ENCODE measurements at places on chromosomes 2 and 18.

GRCh38 chr2:201215963-201216362 lies 33.0 kb downstream of the CASP10 start:
- DNase-seq: no peak

- no peak for DNase-seq
These were observed 58.7 kb upstream of the RALBP1 start for GRCh38 chr18:9416563-9417072.

DNA sequence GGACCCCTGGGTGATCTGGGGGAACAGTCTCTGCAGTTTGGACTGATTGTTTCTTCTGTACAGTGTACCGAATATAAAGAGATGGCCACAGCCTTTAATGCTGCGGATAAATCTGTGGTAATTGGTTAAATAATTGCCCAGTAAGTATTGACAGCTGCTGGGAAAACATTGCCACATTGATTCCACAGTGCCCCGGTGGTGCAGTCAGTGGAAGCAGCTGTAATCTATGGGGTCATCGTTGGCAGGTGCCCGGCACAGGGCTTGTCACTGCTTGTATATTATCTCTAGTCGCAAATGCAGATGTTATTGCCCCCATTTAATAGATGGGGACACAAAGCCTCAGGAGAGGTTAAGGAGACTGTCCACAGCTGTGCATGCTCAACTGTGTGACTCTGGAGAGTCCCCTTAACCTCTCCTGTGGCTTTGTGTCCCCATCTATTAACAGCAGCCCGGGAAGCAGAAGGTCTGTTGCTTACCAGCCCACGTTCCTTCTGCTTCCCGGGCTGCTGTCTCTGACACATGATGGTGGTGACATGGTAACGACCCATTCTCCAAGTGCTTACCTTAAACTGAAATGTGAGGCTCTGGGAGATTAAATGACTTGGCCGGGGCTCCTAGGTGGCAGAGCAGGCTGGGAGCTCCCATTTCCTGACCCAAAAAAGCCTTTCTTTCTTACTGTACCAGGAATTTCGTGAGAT lies 76.9 kb downstream of the NCK2 start:
- no peak for DNase-seq

DNA sequence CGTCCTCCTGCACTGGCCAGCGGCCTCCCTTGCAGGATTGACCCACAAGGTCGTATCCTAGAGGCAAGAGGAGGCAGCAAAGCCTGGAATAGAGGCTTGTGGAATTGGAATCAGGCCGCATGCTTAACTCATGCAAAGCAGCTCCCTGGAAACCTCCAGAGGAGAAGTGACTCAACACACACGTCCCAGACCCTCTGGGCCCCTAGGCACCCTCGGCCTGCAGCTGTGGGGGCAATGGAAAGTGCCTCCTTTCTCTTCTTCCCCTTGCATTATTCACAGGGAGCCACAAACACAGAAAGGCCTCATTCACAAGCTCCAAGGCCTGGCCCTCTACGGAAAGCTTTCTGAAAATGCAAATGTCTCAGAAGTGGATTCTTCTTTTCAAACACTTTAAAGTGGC lies 19.6 kb downstream of the SPATA3 start:
- DNase-seq: no peak

GRCh38 chr18:50659091-50660003 lies 99.5 kb downstream of the MAPK4 start:
- DNase-seq: peak; percentile 38

GRCh38 chr2:205425102-205425501 lies 257.2 kb upstream of the NRP2 start:
- DNase-seq: no peak

DNA sequence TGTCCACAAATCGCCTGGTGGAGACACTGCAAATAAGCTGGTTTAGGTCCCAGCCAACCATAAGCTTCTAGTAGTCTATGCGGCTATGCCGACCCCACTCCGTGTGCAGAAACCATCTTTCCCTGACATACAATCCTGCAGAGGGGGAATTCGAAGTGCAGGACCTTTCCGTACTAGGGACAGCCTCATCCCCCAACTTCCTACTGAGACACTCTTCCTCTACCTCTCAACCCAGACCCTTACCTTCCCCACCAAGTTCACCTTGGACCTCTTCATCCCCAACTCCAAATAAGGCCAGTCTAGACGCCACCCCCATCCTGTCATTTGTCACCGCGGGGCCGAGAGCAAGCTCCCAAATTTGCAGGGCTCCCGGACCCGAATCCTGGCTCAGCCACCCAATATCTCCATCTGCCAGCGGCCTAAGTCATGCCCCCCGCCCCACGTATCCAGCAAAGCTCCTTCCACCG lies 496 bp downstream of the SUCLG1 start:
- peak; percentile 35 for DNase-seq

- DNase-seq: no peak
These were observed 51.3 kb upstream of the SLC1A4 start for GRCh38 chr2:64937687-64938491.

DNA sequence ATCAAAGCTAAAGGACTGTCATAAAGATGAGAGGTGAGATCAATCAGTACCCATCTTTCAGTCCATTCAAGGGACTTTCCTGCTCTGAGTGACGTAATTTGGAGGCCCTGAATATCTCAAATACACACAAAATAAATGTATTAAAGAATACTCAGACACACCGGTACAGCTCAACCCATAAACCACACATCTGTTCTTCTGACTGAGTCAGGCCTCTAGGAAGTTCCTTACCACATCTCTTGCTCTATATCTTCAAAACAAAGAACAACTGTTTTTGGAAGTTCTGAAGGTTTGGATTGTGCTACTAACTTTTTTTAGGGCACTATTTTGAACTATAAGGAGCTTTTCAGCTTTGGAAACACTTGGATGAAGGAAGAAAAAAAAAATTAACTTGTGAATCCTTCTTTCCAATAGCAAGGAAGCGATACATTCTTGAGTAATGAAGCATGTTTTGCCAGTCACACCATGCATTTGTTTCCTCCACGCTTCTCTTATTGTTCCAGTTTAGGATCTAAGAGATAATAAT lies 866.5 kb upstream of the VRK2 start:
- no peak for DNase-seq

DNA sequence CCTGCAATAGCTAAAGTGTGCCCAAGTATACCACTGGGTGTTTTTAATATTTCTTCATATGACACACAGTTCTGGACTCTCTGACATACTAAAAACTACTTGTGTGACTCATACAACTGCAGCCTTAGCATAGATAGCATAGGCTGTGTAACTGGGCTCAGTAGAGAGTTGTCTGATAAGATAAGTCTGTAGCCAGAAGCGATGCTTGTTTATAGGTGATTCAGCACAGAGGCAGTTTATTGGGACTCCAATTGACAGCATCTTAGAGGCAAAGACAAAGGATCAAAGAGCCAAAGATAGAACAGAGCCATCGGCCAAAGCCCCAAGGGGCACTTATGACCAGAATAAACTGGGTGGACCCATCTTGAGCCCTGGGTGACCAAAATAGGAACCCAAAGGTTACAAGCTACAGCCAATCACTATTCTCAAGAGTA lies 42.3 kb downstream of the AAK1 start:
- DNase-seq: no peak

- DNase-seq: peak; percentile 56
These were observed 86.9 kb downstream of the LTBP1 start for GRCh38 chr2:33033606-33034081.

GRCh38 chr2:17962876-17963275 lies 84.4 kb downstream of the KCNS3 start:
- peak; percentile 58 for DNase-seq

- DNase-seq: no peak
These were observed 69.3 kb downstream of the ALPK2 start for GRCh38 chr18:58559427-58560186.

GRCh38 chr2:14756981-14757657 lies 124.6 kb downstream of the LRATD1 start:
- no peak for DNase-seq

GRCh38 chr2:142858961-142859360 lies 18.5 kb upstream of the KYNU start:
- no peak for DNase-seq

DNA sequence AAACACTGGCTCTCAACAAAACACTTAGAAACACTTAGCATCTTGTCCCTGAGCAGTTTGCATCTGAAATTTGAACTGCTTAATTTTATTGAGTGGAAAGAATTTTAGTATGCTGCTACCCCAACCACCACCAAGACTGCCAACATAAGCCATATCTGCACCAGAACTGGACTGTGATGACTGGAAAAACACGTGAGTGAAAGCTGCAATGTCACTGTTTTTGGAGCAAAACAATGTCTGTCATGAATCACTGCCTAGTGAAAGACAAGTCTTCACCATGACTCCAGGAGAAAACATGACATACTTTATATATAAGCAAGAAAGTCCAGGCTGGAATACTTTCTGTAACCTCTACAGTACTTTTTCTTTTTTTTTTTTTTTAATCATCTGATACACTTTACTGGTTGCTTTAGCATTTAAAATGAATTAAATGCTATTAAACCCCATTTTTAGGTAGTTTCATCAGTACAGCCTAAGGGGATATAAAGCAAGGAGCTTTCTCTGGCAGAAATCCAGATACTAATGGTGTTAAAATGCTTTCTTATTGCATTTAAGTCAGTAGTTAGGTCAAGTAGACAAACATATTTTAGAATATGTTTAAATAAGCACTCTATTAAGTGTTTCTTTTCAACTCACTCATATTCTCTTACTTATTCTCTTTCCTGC lies 2129.4 kb upstream of the PIK3C3 start:
- DNase-seq: no peak

- no peak for DNase-seq
These were observed 353.6 kb upstream of the ID2 start for GRCh38 chr2:8328217-8328616.

DNA sequence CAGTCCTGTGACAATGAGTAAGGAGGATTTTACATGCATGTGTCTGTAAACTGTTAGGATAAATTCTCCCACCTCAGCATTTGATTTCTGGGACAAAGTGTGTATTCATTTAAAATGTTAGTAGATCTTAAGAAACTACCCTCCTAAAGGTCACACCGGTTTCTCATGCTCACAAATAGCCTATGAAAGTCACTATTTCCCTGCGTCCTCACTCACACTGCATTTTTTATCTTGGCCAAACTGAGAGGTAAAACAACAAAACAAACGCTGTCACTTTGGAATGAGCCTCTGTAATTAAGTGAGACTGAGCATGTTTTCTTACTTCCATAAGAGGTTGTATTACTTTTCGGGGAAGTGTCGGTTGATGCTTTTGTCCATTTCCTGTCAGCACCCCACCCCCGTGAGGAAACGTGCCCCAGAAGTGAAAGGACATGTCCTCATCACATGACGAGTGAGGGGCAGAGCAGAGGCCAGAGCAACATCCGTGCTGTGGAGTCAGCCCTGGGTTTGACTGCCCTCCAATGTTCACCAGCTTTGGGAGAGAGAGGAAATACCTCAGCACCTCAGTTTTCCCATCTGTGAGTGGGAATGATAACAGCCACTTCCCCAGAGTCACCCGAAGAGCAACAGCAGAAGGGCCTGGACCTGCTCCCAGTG lies 3.1 kb downstream of the GYPC start:
- no peak for DNase-seq

- peak; percentile 17 for DNase-seq
These were observed 31.9 kb upstream of the EFR3B start for GRCh38 chr2:25009954-25010353.

DNA sequence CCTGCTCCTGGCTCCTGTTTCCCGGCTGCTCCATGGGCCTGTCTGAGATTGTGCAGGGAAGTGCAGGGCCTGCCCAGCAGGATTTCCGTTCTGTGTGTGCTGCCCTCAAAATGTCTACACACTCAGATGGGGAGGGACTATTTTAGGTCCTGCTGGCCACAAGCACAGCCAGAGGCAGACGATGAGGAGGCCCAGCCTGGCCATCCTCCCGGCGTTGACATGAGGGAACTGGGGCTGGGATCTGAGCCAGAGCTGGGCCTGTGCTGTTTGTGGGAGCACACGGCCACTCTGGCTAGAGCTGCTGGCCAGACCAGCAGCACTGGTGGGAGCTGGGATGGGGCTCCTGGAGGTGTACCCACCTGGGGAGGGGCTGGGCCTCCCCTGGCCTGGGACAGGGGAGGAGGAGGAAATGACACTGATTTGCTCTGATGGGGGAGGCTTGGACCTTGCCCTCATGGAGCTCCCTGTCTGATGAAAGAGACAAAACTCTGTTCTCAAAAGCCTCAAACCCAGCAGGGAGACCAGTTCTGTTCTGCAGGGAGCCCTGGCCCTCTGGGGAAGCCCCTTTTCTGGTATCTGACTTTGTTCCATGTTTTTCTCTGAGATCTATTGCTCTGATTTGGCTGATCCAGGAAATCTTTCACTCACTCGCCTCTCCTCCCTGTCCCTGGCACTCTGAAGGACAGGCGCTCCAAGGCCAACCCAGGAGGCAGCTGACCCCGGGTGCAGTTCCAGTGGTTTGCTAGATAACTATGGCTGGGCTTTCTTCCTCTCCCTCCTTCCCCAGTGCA lies 161.8 kb downstream of the DYSF start:
- no peak for DNase-seq

GRCh38 chr2:46469700-46470099 lies 9.7 kb upstream of the TMEM247 start:
- DNase-seq: no peak

DNA sequence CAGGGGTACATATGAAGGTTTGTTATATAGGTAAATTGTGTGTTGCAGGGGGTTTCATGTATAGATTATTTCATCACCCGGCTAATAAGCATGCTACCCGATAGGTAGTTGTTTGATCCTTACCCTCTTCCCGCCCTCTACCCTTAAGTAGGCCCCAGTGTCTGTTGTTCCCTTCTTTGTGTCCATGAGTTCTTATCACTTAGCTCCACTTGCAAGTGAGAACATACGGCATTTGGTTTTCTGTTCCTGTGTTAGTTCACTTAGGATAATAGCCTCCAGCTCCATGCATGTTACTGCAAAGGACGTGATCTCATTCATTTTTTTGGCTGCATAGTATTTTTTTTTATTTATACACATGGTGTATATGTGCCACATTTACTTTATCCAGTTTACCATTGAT lies 34.2 kb upstream of the ELAC1 start:
- DNase-seq: no peak

GRCh38 chr18:505483-506122 lies 5.1 kb upstream of the COLEC12 start:
- no peak for DNase-seq

DNA sequence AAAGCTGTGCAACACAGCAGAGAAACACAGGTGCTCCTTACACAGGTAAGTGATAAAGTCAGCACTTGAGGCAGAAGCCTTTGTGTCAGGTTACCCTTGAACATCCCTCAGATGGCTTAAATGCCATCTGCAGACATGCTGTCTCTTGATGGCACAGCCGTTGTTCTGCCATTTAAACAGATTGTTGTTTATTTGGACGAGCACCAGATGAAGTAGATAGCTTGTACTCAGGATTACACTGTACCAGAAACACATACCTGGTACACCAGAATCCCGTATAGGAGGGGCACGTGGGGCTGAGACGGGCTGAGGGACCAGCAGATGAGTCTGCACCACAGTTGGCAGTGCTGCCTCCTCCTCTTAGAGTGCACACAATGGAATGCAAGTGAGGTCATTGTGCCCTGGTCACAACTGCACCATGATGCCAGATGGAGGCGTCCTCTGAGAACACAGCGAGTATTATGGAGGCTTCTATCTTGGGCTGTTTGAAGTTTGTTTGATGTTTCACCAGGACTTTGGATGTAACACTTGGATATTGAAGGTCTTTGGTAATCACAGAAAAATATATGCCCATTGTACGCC lies 143.0 kb downstream of the TANC1 start:
- no peak for DNase-seq

- no peak for DNase-seq
These were observed 164.1 kb upstream of the GATA6 start for GRCh38 chr18:22005191-22005841.

GRCh38 chr18:58714259-58714658 lies 43.0 kb downstream of the MALT1 start:
- no peak for DNase-seq

GRCh38 chr2:187138265-187138664 lies 289.3 kb upstream of the ZSWIM2 start:
- DNase-seq: peak; percentile 47
